ENCODE measurements at places on chromosomes 16 and 17. TPM values are rescaled to one million over a fixed set of nuclear protein-coding genes. Genes with fewer than 3 reads are reported as not detected.

DNA sequence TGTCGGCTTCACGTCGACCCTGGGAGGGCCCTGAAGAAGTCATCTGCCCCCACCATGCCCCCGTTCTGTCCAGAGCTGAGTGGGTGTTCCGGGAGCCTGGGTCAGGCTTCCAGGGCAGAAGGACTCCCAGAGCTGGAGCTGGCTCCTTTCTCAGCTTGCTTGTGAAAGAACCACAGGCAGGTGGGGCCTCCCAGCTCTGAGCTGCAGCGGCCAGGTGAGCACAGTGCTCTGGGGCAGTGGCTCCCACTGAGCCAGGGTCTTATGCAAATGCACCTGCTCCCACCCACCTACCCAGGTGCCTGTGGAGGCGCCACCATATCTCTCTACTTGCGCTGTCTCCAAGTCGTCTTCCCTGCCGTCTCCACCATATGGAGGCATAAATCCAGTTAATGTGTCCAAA, 140.0 kb upstream of the RPL38 start:
- no peak for DNase-seq

DNA sequence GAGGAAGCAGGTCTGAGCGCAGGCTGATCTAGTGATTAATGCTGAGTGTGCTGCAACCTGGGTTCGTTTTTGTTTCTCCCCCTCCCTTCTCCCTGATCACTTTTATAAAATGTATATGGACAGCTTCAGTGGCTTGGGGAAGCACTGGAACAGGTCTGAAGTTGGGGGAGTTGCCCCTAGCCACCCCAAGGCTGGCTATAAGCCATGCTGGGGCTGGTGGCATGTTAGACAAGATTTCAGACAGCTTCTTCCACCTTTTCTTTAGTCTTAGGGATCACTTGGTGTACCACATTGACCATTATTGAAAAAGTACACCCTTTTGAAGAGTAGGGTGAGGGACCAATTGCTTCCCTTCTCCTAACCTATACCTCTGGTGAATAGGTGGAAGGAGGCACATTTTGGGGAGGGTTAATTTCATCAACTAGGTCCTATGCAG, 3.8 kb upstream of the VAC14 start:
- DNase-seq = no peak

- DNase-seq = peak; percentile 92
These were observed at the start of gene NAGLU for GRCh38 chr17:42536048-42536371. Gene NAGLU, plus strand, starts transcription at chr17:42536241. Its CDS starts 32 bp downstream, at chr17:42536273.

- no peak for DNase-seq
These were observed 225.1 kb downstream of the IRX3 start for GRCh38 chr16:54061454-54061853.

DNA sequence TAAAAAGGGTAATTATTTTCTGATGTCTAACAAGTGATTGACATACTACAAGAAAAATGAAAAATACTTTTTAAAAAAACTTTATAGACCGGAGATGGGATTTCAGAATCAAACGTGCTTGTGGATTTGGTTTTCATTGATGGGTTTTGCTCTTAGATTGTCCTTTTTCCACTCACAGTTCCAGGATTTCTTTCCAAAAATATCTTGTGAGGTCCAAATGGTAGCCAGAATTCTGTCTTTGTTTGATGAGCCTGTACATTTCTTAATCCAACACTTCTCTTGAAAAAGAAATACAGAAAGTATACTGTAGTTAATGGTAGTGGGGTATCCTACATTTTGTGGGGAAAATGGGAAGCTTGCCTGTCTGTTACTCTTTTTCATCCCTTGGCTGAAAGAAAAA, 329.3 kb downstream of the KCNJ2 start:
- DNase-seq = no peak

- no peak for DNase-seq
These were observed 1.5 kb downstream of the FBRS start for GRCh38 chr16:30659507-30660423.

DNA sequence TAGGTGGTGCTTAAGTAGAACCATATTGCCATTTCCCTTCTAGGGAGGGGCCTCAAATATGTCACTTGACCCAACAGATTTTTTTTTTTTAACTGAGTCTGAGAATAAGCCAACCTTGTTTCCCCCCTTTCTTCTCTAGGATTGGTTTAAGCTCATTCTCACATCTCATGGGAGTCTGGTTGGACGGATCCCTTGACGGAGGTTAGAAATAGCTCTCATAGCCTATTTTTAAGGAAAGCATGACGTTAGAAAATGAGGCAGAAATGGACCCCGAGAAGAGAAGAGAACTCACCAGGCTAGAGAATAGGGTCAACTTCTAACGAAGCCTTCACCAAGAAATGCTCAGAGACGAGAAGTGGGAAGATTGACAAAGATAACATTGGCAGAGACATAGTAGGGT, 95.1 kb upstream of the ZFHX3 start:
- DNase-seq = no peak

DNA sequence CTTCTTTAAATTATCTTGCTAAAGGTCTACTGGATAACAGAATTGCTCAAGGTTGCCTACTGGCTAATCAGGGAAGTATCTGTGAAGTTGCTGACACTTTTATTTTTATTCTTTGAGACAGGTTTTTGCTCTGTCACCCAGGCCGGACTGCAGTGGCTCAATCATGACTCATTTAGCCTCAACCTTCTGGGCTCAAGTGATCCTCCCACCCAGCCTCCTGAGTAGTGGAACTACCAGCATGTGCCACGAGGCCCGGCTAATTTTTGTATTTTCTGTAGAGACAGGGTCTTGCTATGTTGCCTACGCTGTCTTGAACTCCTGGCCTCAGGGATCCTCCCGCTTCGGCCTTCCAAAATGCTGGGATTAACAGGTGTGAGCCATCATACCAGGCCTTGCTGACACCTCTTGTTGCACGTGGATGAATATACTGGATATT, 43.1 kb downstream of the GLG1 start:
- no peak for DNase-seq

GRCh38 chr16:51449441-51449840, 298.4 kb upstream of the SALL1 start:
- no peak for DNase-seq

- DNase-seq = no peak
These were observed 19.7 kb downstream of the APPBP2 start for GRCh38 chr17:60506312-60506711.

GRCh38 chr17:72861811-72862210, 230.7 kb downstream of the SLC39A11 start:
- no peak for DNase-seq

GRCh38 chr17:81968850-81969812, 8.1 kb upstream of the NOTUM start:
- no peak for DNase-seq

DNA sequence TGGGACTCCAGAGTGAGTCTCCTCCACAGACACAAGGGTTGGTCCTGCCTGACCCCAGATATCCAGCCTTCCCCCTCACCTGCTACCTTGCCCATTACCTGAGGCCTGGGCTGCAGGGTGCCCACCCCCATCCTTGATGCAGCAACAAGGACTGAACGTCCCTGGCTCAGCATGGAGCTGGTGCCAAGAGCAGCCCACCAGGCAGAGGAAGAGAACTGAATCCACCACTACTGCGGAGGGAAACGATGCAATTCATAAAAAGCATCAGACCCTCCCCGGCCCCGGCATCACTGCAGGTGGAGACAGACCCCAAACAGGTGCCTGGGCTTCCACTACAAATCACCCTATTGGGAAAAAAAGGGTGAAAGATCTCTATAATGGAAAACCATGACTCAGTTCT, 131.0 kb upstream of the TNRC6C start:
- peak; percentile 7 for DNase-seq

- no peak for DNase-seq
These were observed 3.1 kb downstream of the CACNB1 start for GRCh38 chr17:39194089-39194984.

- DNase-seq = no peak
These were observed 61.9 kb downstream of the WWP2 start for GRCh38 chr16:69823831-69824563.

- DNase-seq = no peak
These were observed 4.5 kb upstream of the CACNG5 start for GRCh38 chr17:66830451-66830850.

DNA sequence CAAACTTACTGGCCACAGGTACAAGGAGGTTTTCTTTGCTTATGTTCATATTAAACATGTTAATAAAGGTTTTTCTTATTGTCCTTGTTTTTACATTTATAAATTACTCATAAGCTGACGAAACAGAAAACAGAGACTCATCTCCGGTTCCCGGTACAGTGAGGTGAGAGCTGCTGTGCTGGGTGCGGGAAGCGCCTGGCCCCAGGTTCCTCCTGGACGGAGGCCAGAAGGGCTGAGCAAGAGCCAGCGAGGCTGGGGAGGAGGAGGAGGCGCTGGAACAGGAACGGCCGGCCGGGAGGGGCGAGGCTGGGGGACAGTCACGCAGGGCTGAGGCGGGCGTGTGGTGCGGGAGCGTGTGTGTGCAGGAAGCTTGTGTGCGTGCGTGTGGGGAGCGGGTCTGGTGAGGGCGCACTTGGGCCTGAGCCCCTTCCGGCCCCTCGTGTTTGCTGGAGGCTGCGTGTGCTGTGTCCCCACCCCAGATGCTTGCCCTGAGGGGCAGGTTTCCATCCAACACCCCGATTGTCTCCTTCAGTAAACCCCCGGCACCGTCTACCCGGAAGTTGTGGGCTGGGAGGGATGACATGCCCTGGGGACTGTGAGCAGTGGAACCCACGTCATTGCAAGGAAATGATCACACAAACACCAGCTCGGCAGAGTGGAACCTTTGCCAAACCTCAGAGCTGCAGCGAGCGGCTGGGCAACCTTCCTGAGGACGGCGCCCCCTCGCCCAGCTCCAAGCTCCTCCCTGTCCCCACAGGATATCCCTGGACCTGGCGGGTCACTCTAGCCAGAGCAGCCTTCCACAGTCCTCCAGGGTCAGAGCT, 19.5 kb downstream of the CD7 start:
- DNase-seq = peak; percentile 87

GRCh38 chr16:20910781-20911321, 10.3 kb downstream of the LYRM1 start:
- no peak for DNase-seq

- no peak for DNase-seq
These were observed 5.2 kb upstream of the CDK3 start for GRCh38 chr17:75995385-75995925.

- no peak for DNase-seq
These were observed 18.6 kb upstream of the SLC5A10 start for GRCh38 chr17:18933102-18934058.

DNA sequence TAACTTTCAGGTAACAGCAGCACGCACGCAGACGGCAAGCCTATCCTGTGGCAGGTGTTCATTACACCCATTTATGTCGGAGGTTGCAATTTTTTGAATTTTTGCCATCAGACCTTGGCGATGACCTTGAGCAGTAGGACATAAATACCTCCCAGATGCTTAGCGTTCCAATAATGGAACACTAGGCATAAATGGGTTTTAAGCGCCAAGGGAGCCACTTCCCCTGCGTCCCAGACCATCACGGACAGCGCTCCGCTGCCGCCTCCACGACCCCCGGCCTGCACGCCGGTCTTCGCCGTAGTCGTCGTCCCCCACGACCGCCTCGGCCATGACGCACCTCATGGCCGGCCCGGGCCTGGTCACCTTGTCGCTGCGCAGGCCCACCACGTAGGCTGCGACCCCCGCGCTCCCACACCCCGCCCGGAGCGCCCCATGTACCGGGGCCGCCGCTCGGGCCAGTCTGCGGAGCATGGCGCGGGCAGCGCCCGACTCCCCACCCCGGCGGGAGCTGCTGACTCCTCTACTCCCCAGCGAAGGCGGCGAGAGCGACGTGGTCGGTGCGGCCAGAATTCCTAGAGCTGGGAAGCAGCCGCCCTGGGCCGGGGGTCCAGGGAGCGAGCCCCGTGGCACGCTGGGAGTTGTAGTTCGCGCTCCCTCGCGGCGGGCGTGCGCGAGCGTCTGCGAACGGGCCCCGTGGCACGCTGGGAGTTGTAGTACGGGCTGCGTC, 22.7 kb downstream of the TMEM235 start:
- DNase-seq = peak; percentile 74

DNA sequence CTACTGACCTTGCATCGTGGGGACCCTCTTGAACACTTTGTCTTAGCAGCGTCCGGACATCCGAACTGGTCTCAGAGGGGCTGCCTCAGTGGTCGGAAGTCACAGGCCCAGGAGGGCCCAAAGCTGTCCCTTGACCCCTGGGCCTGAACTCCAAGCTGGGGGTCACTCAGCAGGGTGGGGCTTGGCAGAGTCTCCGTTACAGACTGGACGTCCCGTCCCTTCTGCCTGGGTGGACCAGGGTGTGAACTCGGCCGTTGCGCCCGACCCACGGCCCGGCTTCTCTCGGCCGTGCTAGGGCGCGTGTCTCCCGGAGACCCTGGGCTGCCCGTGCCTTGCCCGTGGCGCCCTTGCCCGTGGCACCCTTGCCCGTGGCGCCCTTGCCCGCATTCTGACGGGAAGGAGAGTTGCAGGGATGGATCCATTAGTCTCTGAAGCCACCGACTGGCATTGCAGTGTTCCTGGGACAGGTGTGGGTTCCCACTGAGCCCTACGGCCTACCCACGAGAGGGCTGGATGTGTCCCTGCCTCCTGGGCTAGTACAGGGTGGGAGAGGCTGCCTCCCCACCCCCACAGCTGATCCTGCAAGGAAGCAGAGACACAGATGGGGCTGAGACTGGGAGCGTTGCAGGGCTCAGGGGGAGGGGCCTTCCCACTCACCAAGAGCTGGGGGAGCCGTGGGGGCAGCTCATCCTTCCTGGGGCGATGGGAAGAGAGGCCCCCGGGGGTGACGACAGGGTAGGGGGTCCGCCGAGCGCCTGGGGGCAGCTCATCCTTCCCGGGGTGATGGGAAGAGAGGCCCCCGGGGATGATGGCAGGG, 4.9 kb downstream of the CACNA1H start:
- no peak for DNase-seq

- DNase-seq = no peak
These were observed 37.3 kb upstream of the CDC42EP4 start for GRCh38 chr17:73349138-73349537.

GRCh38 chr17:42227849-42228700, 33.8 kb upstream of the GHDC start:
- no peak for DNase-seq

GRCh38 chr16:24943471-24943870, 71.7 kb downstream of the ARHGAP17 start:
- no peak for DNase-seq

- DNase-seq = no peak
These were observed 901 bp downstream of the CDYL2 start for GRCh38 chr16:80803339-80804055.

- DNase-seq = no peak
These were observed 89.3 kb downstream of the RPGRIP1L start for GRCh38 chr16:53614346-53614745.

Gene DNAI2
- total RNA-seq = not detected

Gene PRSS53
- 0.63 TPM for total RNA-seq

Gene HOXB5
- total RNA-seq = 3.3 TPM

Gene CCT6B
- 4.6 TPM for total RNA-seq

Gene NACA2
- total RNA-seq = not detected

Gene TNFSF12
- total RNA-seq = 29.2 TPM

Gene HAS3
- total RNA-seq = 0.56 TPM

Gene CPHXL2
- not detected for total RNA-seq
